ENCODE measurements at places on chromosomes 7 and 10. TPM values are rescaled to one million over a fixed set of nuclear protein-coding genes. Genes with fewer than 3 reads are reported as not detected.
A peak's percentile ranks its signal among the peaks of the same experiment; 100 is the strongest.

CCDC7 gene
- 19.3 TPM for total RNA-seq

LFNG gene
- 101 TPM for total RNA-seq

GRM3 gene
- total RNA-seq, result not detected

PDE6C gene
- total RNA-seq, result not detected

DNA sequence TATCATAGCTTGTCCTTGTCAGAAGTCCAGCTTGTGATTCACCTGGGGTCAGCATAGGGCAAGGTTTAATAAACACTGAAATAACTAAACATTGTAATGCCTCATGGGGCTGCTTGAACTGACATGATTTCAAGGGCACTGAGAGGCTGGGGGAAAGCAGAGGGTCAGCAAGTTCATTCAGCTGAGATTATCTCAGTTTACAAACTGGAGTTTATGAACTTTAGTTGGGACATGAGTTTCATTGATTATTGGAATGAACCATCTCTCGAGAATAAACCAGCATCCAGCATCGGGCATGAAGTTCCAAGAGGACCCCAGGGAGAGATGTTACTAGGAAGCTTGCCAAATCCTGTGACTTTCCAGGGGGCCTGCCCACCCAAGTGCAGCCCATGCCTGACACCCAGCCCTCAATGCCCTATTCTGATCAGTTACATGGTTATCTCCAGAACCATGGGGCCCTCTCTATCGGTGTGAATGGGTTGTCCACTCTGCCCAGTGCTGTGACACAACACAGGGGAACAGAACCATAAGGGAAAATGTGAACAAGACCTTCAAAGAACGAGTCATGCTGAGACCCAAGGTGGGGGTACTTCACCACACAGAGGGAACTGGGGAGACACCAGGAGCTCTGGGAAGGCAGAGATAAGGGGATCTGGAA is 7.9 kb upstream of the CYP3A7 start:
- no peak for DNase-seq

DNA sequence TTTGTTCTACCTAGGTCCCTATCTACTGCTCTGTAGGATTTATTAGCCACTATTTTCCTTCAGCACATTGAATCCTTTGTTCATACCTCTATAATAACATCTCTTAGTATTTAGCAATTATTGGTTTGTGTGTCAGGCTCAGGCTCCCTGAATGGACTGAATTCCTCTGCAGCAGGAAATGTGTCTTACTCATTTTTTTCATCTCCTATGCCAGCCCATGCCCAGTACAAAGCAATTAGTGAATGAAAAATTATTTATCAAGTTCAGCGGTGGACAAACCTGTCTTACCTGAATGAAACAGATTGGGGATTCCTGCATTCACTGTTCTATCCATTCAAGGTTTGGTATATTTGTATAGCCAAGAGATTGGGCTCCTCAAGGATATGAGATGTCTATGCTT is 53.7 kb downstream of the C1GALT1 start:
- no peak for DNase-seq

CDC14C gene
- total RNA-seq, result not detected

DNA sequence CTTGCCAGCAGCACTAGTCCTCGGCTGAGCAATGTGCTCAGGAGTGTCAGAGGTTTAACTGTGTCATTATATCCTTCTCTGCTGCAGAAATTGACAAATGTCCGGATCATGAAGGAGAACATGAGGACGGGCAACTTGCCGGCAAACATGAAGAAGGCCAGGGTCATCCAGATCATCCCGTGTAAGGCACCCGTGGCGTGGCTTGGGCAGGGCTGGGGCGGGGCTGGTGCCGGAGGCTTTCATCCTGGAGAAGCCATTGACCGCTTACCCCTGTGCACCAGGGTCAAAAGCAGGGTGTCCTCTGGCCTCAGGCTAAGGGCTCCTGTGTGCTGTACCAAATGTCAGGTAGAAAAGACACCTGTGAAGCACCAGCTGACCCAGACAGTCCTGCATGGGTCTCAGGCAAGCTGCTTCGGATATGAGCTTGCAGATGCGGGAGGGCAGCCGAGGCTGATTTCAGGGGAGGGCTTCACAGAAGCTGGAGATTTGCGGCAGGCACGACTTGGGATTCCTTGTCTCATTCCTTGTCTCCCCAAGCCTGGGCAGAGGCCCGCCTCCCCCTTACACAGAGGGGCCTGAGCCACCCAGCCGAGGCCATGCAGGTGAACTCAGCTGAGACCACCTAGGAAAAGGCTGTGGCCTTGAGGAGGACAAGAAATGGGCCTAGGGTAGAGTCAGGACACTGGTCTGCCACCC is 55.4 kb downstream of the MKI67 start:
- DNase-seq, result no peak

- DNase-seq, result peak; percentile 67
Observed at GRCh38 chr7:143372070-143372469, 9.1 kb upstream of the ZYX start.

- DNase-seq, result no peak
Observed at GRCh38 chr10:97270523-97271154, 21.8 kb downstream of the ARHGAP19 start.

Data from activated CD8-positive, alpha-beta memory T cell treated with anti-CD3 and anti-CD28 coated beads, Interleukin-2, amount 10 ng/mL, durations not matched to agents 7 days and 5 days (primary cell).